ENCODE measurements at places on chromosomes 4 and X.

GRCh38 chr4:5206016-5206790, 154.9 kb downstream of the STK32B start:
- no peak for DNase-seq

DNA sequence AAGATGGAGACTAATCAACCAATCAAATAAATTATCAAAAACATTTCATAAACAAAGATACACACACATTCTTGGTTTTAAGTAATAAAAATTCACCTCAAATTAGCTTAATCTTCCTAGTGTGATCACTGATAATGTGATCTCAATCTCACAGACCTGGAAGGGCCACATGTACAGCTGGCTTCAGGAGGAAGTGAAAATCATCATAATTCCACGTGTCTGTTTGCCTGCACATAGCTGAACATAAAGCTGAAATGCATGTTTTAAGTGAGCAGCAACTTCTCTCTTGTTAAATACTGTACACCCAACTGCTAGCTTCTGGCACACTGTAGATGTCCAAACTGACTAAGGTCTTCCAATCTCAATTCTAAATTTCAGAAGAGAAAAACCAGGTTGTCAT, 53.8 kb downstream of the ARHGAP6 start:
- DNase-seq = no peak

GRCh38 chrX:150990910-150991309, 7.8 kb downstream of the HMGB3 start:
- no peak for DNase-seq

- DNase-seq = no peak
Observed at GRCh38 chr4:6065934-6066590, 47.8 kb upstream of the C4orf50 start.

- DNase-seq = no peak
Observed at GRCh38 chr4:20421603-20421985, 169.9 kb downstream of the SLIT2 start.

- peak; percentile 54 for DNase-seq
Observed at GRCh38 chr4:37890801-37891259, at the start of gene TBC1D1. TSS of gene TBC1D1 (plus strand) at chr4:37891084. CDS start at chr4:37902096, 11,012 bp downstream.

DNA sequence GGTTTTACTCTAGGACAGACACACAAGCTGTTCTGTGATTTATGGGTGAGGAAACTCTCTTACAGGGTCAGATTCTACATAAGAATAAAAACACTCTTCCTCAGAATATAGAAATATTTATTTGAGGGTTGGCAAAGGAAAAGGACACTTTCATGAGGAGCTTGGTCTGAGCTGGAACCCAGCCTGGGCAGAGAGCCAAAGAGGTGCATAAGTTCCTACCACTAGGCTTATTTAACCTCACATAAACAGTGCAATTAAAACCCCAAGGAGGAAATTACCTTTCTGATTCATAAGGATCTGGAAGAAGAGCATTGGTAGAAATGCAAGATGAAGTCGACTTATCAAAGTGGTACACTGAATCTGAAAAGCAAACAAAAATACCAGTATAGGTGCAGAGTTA, 32.9 kb downstream of the SETD7 start:
- DNase-seq = no peak

- no peak for DNase-seq
Observed at GRCh38 chr4:157196046-157196445, 24.5 kb upstream of the GRIA2 start.

DNA sequence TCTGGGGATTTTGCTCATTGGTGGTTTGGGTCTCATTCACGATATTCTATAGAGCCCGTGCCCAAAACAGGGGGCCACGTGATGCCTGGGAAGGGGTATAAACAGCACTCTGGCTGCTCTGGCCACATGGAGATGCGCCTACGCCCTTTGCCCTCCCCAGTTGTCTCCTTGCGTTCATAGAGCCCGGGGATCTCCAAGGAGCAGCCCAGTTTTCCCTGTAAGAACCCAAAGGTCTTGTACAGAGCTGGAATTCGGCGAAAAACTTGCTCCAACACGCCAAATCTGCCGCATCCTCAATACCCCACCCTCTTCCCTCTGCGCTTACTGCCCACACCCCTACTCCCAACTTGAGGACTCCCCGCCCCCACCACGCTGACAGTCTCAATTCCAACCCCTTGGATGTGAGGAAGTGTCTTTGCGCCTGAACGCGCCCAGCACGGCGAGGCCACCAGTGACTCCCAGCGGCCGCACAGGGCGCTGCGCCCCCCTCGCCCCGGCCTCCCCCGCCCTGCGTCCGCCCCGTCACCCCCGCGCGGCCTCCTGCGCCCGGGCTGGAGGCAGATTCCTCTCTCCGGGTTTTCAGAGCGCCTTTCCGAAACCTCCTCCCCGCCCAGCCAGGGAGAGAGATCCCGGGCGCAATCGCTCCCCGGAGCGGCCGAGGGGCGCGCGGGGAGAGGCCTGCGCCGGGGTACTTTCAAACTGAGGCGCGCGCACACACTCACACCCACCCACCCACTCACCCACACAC, at the start of gene NHS:
Gene NHS (plus strand): TSS at position 582 of the 748 bp plus-strand sequence. CDS start 558 bp downstream, outside the sequence.
- DNase-seq = no peak

GRCh38 chr4:101855239-101855638, 64.7 kb downstream of the BANK1 start:
- no peak for DNase-seq

DNA sequence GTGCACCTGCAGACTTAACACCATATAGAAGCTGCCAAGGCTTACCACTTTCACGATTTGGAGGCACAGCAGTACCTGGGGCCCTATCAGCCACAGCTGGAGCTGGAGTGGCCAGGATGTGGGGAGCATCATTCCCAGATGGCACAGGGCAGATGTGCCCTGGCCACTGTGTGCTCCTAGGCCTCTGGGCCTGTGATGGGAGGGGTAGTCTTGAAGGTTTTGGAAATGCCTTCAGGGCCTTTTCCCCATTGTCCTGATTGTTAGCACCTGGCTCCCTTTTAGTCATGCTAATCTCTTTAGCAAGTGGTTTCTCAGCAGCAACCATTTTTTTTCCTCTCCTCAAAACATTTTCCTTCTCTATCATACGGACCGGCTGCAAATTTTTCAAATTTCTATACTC, 490.2 kb downstream of the RAB28 start:
- no peak for DNase-seq

GRCh38 chr4:91243132-91243531, 1060.6 kb upstream of the GRID2 start:
- no peak for DNase-seq

DNA sequence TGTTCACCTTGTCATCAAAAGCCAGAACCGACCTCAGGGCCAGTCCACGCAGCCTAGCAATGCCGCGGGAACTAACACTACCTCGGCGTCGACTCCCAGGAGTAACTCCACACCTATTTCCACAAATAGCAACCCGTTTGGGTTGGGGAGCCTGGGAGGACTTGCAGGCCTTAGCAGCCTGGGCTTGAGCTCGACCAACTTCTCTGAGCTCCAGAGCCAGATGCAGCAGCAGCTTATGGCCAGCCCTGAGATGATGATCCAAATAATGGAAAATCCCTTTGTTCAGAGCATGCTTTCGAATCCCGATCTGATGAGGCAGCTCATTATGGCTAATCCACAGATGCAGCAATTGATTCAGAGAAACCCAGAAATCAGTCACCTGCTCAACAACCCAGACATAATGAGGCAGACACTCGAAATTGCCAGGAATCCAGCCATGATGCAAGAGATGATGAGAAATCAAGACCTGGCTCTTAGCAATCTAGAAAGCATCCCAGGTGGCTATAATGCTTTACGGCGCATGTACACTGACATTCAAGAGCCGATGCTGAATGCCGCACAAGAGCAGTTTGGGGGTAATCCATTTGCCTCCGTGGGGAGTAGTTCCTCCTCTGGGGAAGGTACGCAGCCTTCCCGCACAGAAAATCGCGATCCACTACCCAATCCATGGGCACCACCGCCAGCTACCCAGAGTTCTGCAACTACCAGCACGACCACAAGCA, 898 bp downstream of the UBQLN2 start:
- peak; percentile 9 for DNase-seq

DNA sequence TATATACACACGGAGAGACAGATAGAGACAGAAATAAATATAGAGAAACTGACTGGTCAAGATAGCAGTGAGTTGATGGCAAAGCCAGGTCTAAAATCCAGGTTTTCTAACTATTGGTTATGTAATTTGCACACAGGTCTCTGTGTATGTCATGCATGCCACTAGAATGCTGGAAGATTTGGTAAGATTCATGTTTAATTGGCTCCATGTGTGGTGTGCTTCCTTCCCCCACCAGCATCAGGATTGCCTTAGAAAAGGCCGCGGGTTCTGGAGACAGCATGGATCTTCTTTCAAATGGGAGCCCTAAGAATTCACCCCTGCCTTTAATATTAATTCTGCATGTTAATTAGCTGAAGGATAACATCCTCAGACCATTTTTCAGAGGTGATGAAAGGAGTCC, 31.3 kb downstream of the HAND2 start:
- no peak for DNase-seq

Data from activated CD4-positive, alpha-beta T cell treated with anti-CD3 and anti-CD28 coated beads for 4 hours (primary cell).